ENCODE measurements at places on chromosomes 5 and 9.

DNA sequence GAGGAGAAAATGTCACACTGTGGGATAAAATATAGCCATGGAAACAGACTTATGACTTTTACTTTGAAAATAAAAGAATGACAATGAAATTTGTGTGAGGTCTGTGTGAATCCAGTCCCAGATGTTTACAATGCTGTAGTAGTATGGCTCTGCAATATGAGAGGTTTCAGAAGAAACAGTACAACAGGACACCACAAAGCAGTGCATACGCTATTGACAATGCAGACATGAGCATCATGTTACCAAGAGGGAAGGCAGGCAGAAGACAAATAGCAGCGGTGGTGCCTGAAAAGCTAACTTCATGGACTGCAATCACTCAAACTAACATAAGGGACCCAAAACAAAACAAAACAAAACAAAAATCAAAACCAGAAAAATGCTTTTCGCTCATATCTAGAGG, 1.8 kb downstream of the FGF10 start:
- no peak for DNase-seq

DNA sequence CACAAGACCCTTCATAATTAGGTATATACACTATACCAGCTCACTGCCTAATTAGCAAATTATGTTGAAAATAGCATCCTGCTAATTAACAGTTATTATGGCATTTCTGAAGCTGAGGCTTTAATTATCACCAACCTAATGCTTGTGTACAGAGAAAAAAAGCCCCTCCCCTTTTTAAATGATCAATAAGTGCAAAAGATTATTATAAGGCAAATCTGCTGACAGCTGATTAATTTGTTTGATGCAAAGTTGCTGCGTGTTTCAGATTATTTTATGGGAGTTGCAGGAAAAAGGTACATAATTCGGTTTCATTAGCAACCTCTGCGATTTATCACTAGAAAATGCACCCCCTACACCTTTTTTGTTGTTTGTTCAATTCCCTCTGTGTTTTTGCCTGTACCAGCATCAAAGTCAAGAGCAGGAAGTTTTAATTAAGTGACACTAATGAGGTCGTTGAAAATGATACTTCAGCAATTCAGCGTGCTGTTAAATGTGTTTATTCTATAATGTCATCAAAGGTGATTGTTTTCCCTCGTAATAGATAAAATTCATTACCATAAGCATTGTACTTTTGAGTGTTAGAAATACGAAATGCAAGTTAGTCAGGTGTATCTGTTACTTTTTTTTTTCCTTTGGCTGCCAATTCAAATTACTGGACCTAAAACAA, 170.0 kb downstream of the EBF1 start:
- no peak for DNase-seq

DNA sequence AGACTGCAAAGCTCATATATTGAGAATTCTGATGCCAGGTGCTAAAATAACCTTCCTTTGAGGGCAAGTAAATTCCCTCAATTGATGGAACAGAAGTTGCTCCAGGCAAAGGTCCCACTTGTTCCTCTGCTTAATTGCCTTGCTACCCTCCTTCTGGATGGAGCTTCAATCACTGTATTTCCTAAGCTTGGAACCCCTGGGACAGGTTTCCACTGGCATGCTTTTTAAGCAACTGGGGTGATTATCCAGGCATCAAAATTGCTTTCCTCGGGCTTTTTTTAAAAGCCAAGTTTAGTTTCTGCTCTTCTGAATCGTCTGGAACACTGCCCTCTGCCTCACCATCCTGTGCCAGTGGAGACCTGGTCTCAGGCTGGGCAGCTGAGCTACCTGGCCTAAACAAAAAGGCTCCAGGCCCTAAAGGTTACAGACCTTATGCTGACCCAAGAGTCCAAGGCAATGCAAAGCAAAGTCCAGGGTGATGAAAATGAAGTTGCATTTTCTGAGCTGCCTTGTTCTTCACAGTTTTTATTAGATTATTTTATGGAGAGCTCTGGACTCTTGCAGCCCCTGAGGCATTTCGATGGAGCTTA, 167.9 kb upstream of the CD180 start:
- no peak for DNase-seq

- DNase-seq = no peak
Measured at GRCh38 chr5:79795764-79796398, 106.2 kb downstream of the CMYA5 start.

- DNase-seq = no peak
Measured at GRCh38 chr5:30676223-30676840, 517.2 kb upstream of the CDH6 start.

DNA sequence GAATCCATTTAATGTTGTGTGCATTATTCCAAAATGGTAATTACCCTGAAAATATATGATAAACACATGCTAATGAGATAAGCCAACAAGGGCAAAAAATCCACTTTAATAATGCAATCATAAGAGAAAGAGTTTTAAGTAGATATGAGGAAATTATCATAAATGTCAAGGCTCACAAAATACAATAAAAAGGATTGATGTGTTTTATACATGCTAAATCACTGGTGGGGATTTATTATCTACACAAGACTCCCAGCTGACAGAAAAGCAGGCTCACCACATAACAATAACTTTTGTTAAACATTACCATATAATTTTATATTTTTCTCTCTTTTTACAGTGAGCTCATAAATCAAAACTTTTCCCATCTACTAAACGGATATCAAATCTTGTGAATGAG, 306.2 kb upstream of the GRAMD2B start:
- DNase-seq = no peak

DNA sequence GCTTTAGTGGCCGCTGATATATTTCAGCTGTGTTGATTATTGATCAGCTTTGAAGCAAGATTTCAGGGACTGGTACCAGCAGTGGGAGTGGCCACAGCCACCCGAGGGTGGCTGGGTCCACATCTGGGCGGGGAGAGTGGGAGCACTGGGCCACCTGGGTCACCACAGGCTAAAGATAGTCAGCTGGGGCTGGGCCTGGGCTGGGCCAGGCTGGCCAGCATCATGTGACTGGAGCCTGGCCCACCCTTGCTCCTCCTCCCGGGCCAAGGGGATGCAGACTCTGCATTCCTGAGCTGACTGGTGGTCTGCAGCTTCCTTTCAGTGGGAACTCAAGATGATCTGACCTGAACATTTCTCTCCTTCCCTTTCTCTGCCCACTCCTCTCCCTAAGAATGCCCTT, 27.1 kb downstream of the LARP1 start:
- DNase-seq = no peak

GRCh38 chr9:132732326-132733259, 62.3 kb downstream of the GTF3C4 start:
- no peak for DNase-seq

DNA sequence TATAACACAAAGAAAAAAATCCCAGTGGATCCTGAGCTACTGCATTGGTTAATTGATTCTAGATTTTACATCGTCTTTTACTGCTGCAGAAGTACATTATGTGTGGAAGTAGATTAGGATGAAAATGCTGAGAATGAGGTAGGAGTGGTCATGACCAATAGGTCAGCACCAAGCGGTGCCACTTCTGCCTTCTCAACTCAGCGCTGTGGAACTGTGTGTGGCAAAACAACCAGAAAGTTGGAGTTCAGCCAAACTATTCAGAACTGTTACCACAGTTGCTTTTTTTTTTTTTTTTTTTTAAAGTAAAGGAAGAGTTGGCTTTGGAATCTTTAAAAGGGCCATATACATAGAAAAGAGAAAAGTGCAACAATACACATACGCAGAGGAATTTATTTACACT, 24.2 kb downstream of the POU5F2 start:
- no peak for DNase-seq

- no peak for DNase-seq
Measured at GRCh38 chr5:174624733-174625522, 99.5 kb upstream of the MSX2 start.

DNA sequence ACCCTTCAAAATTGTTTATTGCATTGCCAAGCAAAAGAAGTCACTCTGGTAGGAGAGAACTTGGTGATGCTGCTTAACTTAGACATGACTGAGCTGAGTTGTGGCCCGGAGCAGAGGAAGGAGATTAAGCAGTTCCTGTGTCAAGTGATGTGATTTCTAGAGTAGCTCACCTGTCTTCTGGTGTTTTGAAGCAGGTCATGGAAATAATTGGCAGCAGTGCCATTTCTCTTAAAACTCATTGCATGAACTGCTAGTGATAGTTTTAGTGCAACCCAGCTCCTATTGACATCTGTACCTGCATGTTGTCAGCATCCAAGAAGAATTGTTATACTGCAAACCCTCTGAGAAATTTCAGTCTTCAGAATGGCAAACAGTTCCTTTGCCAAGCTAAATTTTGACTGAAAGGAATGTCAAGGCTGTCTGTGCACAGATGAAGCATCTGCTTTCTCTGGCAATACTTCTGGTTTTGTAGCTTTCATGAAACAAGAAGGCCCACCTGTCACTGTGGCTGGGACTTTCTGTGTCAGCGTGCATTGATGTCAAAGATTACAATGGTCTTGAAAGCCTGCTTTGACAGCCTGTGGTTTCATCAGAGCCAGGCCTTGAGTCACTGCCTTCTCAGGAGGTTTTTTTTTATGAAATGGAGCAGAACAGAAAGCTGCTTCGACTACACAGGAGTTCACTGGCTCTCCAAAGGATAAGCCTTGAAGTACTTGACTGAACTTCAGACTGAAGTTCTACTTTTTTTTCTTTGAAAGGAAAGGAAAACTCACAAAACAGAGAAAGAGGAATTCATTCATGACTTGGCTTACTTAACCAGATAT, 90.6 kb downstream of the RALGPS1 start:
- peak; percentile 75 for DNase-seq

DNA sequence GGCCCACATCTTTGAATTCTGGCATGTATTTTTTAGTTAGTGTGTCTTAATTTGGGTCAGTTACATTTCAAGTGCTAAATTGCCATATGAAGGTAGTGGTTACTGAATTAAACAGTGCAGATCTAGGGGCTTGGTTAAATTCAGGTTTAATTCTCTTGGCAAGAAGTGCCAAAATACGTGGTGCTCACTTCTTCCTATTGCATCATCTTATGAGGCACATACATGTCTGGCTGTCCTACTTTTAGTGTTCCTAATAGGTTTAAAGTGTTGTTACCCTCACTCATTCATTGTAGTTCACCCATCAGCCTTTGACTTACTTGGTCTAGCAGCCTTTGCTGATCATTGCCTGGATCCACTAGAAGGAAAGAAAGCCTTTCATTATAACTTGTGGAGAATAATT, 59.5 kb downstream of the RPS6 start:
- no peak for DNase-seq

DNA sequence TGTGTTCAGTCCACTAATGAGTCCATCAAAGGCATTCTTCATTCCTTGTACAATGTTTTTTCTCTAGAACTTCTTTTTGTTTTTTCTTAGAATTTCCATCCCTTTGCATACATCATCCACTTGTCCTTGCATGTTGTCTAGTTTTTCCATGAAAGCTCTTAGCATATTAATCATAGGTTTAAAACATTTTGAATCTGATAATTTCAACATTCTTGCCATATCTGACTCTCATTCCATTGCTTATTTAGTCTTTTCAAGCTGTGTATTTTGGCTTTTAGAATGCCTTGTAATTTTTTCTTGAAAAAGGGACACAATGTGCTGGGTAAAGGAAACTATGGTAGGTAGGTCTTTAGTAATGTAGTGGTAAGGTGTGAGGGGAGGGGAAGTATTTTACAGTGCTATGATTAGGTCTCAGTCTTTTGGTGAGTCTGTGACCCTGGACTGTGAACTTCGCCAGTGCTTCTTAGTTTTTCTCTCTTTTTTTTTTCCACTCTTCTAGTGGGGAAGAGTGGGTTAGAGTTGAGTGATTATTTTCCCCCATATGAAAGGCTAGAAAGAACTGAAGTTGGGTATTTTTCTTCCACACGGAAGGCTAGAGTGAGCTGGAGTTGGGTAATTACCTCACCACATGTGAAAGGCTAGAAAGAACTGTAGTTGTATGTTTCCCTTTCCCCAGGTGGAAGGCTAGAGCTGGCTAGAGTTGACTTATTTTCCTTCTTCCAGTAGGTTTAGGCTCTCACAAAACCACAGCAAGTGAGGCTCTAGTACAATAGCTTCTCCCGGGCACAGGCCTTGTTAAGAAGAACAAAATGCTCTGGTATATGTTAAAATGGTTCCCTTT, 172.1 kb downstream of the SNX18 start:
- no peak for DNase-seq

DNA sequence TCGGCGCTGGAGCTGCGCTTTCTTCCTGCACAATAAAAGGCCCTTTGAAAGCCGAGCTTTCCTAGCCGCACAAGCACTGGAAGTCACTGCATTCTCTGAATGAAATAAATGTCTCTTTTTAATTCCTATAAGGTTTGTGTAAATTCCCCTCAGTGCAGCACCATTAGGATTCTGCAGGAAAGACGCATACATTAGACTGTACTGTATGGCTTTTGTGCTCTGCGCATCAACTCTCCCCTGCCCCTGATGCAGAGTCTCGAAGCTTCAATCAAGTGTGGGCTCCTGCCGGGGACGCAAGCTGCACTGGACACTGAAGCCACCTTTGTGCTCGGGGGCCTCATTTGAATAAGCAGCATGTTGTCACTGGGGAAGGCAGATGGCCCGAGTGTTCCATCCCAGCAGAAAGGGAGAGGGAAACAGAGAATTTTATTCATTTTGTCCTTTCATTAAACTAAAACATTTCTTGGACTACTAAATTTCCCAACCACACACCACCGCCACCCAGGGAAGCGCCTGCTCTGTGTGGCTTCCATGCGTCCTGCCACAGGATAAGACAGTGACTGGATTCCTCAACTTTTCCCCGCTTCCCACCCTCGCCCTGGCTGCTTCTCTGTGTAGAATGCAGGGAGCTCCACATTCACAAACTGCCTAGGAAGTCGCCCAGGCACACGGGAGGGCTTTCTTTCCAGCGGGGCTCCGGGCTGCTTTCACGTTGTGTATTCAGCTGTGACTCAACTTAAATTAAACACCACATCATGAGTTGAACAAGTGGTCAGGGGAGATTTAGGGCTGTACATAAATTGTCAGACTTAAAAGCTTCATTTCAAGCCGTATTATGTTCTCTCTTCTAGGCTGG, 635.4 kb downstream of the IRX1 start:
- no peak for DNase-seq

DNA sequence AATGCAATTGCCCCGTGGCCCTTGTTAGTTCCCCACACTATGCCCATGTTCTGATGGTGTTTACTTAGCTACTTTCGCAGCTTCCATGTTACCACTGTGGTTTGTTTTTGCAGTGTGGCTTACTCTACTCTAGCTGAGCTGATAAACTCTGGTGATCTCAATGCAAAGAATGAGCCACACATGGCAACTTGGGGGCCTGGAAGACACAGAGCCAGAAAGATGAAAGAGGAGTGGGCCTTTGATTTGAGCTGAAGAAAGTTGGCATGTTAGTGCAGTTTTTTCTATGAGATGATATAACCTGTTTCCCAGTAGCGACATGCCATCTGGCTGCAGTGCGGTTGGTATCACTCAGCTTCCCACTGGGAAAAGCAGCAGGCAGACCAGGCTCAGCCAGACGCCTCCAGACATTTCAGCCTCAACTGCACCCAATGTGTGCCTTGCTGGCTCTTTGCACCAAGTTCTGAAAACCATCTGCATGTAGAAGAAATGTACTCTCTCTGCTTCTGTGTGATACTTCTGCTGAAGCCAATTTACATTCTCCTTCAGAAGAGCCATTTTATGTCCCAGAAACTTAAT, 329.4 kb downstream of the ARHGEF28 start:
- no peak for DNase-seq

- no peak for DNase-seq
Measured at GRCh38 chr5:117082977-117083376, 508.4 kb upstream of the SEMA6A start.

GRCh38 chr9:123629531-123629930, 273.5 kb downstream of the CRB2 start:
- DNase-seq = no peak

GRCh38 chr5:21654556-21654955, 1198.6 kb downstream of the CDH12 start:
- no peak for DNase-seq
